ENCODE measurements at places on chromosomes 16 and 17.

DNA sequence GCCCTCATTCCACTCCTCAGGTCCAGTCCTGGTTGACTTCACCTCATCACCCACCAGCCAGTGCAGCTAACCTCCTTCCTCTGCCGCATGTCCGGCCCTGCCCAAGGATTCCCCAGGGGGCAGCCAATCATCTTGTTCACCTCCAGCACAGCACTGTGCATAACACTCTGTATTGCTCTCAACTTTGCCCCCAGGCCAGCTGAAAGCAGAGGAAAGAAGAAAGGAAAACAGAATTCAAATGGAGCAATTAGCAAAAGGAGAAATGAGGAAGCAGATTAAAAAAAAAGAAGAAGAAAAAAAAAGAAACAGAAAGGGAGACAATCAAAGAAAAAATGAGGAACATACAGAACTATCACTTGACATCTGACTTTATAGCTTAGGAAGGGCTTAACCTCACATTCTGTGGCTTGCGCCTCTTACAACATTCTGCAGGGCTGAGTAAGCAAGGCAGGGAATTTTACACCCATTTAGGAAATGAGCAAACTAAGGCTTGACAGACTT, 26.1 kb downstream of the GAS7 start:
- no peak for DNase-seq

GRCh38 chr16:87173294-87173893, 143.8 kb downstream of the C16orf95 start:
- DNase-seq: no peak

DNA sequence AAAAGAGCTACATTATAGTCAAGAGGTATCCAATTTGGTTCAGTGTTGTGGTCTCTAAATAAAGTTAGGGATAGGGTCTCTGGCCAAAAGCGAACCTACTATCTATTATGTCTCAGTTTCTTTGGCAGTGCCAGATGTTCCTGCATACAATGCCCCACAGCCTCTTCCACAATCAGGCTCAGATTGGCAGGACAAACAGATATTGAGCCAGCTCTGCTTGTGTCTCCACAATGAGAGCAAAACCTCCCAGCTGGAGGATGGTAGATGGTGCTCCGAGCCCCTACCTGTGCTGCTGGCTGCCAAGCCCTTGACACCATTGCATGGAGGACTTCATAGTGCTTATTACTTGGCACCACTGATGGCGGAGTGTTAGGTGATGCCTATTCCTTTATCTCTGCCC, 19.7 kb downstream of the PHAF1 start:
- DNase-seq: no peak

- DNase-seq: no peak
These were observed 257.4 kb upstream of the IRX5 start for GRCh38 chr16:54673313-54673712.

GRCh38 chr17:64437944-64438525, 10.9 kb upstream of the MILR1 start:
- no peak for DNase-seq

Data from cortex of kidney (tissue), 1 donor.